Esophagus squamous epithelium (tissue), 5 donors: ENCODE measurements at places on chromosomes 11 and 22.

DNA sequence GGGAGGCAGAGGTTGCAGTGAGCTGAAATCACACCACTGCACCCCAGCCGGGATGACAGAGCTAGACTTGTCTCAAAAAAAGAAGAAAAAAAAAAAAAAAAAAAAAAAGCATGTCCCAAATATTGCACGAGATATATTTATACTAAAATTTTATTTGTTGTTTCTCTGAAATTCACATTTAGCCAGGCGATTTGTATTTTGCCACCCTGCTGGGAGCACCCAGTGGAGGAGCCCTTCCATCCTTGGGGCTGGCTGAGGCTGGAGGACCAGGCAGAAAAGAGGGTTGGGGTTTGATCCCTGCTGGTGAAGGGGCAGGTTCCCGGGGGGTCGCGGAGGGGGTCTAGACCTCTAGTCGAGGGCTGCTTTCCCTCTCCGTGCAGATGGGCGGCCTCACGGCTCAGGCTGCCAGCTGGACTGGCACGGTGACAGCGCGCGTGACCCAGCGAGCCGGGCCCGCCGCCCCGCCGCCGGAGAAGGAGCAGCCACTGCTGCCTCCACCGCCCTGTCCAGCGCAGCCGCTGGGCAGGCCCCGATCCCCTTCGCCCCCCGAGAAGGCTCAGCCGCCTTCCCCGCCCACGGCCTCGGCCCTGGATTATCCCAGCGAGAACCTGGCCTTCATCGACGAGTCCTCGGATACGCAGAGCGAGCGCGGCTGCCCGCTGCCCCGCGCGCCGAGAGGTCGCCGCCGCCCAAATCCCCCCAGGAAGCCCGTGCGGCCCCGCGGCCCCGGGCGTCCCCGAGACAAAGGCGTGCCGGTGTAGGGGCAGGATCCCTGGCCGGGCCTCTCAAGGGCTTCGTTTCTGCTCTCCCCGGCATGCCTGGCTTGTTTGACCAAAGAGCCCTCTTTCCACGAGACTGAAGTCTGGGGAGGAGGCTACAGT is 952 bp upstream of the CATSPERZ start:
- no peak for DNase-seq

- no peak for DNase-seq
Observed at GRCh38 chr11:70422692-70423522, 24.6 kb downstream of the CTTN start.

DNA sequence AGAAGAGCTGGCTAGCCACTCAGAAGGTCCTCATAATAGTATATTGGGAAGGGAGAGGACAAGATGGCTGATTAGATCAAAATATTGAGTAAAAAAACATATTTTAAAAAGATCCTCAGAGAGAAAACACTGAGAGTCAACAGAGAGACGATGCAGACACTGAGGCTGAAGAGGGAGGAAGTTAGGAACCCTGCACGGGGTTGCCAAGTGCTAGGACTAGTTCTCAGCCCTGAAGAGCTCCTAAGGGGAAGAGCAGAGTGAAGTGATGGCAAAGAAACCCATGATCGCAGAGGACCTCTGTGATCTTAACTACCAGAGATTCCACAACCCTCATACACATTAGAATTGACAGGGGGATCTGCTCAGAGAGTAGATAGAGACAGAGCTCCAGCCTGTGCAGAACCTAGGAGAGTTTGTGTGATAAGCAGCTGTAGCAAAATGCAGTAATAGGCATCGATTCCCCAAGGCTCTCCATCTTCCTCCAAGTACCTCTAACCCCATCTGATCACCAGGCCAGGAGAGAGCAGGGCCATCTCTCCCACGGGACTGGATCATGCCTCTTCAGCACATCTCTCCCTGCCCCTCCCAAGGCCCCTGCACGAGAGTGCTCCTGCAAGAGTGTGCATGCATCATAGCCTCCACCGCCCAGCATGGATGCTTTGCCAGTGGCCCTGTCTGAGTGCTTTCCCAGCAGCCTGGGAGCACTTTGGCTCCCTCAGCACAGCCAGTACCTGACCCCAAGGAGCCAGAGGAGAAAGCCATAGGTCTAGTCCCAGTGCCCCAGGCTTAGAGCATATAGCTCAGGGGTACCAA is 41.2 kb upstream of the ARL14EP start:
- no peak for DNase-seq

DNA sequence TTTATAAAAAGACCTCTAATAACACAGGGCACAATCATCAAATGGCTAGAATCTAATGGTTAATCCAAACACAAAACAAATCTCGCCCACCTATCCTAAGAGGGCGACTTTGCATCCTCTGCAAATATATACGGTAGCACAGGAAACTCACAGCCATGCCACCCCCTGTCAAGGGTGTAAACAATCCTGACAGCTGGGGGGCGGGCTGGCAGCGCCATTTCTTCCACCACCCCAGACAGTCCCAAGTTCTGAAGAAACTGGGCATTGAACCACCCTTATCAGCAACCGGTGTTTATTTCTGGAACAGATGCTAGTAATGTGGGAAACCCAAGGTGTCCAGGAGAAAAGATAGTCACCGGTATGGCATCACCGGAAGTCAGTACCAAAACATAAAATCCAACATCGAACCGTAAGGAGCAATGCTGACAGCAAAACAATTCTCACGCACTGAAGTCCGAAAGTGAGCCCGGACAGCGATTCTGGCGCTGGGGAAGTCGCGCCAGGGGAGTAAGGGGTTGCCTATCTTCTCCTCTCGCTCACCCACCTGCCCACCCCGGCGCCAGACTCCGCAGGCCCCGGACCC is 825 bp downstream of the FBXO3 start:
- no peak for DNase-seq

GRCh38 chr22:27397954-27398342 is 403.6 kb downstream of the MN1 start:
- no peak for DNase-seq

- DNase-seq = no peak
Observed at GRCh38 chr11:33455867-33456463, 198.8 kb downstream of the HIPK3 start.
